ENCODE measurements at places on chromosomes 6 and 20. TPM values are rescaled to one million over a fixed set of nuclear protein-coding genes. Genes with fewer than 3 reads are reported as not detected.

DNA sequence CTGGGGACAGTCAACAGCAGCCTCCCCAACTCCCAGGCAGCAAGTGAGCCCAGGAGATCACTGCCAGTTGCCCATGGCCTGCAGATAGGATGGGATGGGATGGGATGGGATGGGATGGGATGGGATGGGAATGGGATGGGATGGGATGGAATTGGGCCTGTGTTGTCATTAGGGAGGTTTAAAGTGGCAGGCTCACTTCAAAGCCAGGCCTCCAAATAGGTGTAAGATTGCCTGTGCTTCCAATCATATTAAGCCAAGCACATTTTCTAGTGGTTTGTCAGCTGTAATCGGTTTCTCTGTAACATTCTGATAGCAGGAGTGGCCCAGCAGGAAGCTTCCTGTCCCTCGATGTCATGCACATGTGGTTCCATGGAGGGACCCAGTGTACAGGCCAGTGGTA, 82.7 kb upstream of the NXT1 start:
- DNase-seq: no peak

DNA sequence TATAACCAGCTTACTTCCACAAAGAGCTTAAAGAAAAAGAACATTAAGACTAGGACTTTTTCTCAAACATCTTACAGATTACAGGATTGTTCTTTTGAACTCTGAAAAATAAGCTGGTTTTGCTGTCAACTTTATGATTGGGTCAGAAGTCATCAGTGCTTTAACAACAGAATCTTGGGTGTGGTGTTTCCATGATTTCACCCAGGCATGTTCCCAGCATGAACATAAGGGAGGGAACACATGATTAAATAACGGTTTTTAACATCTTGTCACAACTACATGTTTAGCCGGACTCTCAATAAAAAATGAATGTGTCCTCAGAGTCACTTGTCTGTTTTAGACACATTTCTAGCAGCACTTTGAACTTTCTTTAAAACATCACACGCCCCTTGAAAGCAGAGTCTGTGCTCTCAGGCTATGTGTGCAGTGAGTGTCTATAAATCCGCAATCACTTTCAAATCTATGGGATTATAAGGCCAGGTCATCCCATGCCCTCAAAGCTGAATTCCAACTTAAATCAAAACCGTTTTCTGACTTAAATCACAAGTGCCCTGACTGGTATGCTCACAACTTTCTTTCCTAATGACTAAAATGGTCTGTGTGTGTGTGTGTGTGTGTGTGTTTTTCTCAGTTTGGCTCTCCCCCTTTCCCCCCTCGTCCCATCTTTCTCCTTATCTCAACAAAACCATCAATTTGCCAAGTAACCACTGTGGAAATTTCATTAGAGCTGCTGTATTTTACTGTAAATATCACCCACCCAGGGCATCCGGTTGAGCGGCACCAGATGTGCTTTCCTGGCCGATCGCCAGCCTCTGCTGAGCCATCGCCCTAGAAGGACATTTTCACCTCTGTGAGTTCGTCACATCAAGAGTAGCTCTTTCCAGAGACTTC, 216.8 kb upstream of the DTNBP1 start:
- peak; percentile 67 for DNase-seq

GRCh38 chr6:98975421-98975820, 27.7 kb upstream of the FBXL4 start:
- DNase-seq: no peak

GRCh38 chr6:23200946-23201345, 631.6 kb downstream of the HDGFL1 start:
- DNase-seq: no peak

DNA sequence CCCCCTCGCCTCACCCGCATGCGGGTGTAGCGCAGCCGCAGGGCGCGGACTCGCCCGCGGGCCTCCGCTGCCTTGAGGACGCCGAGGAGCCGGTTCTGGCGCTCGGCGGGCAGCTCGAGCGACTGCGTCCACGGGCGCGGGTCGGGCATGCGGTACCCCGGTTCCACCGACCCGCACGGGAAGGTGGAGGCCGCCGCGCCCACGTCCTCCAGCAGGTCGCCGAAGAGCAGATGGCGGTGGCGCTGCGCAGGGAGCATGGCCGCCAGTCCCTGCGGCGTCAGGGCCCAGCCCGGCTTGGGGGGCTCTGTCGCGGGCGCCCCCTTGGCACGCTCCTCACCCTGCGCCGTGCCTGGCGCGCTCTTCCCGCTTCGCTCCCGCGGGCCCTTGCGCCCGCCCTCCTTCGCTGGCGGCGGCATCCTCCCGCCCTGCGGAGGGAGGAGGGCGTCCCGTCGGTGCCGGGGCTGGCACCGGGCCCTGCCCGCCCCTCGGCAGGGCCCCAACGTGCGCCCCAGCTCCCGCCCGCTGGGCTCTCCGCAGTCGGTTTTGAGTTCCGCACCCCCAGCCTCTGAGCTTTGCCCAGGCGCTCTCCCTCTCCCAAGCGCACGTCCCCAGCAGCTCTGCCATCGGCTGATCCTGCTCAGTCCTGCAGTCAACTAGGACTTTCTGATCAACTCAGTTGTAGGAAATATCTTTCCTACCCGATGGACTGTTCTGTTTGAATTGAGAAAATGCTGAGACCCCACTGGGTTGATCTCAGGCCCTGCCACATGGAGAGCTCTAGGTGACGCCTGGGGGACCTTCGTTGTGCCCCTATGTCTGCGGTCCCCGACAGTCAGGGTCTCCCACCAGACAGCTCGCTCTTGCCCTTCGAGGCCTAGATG, at the start of gene LKAAEAR1:
LKAAEAR1 (minus strand) TSS at position 595 of the 881 bp plus-strand sequence; CDS start at position 416, 179 bp downstream.
- DNase-seq: no peak

DNA sequence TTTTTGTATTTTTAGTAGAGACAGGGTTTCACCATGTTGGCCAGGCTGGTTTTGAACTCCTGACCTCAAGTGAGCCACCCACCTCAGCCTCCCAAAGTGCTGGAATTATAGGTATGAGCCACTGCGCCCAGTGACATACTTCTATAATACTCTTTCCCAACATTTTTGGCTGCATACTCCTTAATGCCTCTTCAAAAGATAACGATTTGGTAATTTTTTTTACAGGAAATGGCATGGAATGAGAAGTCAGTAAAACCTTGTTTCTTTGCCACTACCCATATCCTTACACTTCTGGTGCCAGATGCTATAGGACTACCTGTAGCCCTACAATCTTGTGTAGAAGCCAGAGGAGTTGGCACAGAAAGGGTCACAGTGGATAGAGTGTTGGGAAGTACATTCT, 41.4 kb upstream of the SGK1 start:
- no peak for DNase-seq

DNA sequence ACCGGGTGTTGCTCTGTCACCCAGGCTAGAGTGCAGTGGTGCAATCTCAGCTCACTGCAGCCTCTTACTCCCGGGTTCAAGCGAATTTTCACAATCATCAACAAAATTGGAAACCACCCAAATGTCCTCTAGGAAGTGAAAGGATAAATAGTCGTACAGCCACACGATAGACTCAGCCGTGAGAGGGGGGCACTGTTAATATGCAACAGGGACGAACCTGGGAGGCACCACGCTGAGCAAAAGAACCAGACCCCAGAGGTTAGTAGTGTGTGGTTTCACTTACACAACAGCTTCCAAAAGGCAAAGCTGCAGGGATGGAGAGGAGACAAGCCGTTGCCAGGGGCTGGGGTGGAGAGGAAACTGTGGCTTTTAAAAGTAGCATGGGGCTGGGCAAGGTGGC, 30.1 kb upstream of the NTSR1 start:
- no peak for DNase-seq

Gene OTOR
- total RNA-seq: not detected

Gene TFAP2C
- total RNA-seq: not detected

Gene CLPSL2
- not detected for total RNA-seq
